ENCODE measurements at places on chromosomes 7 and 10. TPM values are rescaled to one million over a fixed set of nuclear protein-coding genes. Genes with fewer than 3 reads are reported as not detected.

DYNC1I1 gene
- 1.3 TPM for total RNA-seq

LRRC4 gene
- 12.8 TPM for total RNA-seq

TMEM176B gene
- 69.4 TPM for total RNA-seq

ADAM12 gene
- 0.92 TPM for total RNA-seq

MYO3A gene
- total RNA-seq: 0.44 TPM

TMEM184A gene
- total RNA-seq: 4.3 TPM

URGCP gene
- total RNA-seq: 26.1 TPM

TM9SF3 gene
- total RNA-seq: 112 TPM

NEUROD6 gene
- not detected for total RNA-seq

MRC1 gene
- 529 TPM for total RNA-seq

DNA sequence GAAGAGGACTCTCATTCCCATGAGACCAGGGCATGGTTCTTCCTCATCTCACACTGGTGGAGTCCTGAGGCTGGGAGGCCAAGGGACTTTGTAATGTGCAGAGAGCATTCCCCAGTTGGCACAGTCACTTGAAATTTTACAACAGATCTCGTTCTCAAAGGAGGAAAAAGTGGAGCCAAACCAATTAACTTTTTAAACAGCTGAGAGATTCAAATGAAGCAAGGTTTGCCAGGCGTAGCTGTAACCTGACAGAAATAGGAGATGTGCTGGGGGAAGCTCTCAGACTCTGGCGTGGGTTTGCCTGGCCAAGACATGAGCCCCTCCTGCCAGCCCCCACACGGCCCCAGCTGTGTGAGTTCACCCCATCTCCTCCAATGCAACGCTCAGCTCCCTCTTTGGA is 12.0 kb upstream of the CPXM2 start:
- no peak overlapping the region for H3K4me3 ChIP-seq
- no peak for DNase-seq
- H3K36me3 ChIP-seq: no peaks in the 10 kb centered on the region
- H3K27me3 ChIP-seq: peaks cover 7% of the 10 kb centered on the region

DNA sequence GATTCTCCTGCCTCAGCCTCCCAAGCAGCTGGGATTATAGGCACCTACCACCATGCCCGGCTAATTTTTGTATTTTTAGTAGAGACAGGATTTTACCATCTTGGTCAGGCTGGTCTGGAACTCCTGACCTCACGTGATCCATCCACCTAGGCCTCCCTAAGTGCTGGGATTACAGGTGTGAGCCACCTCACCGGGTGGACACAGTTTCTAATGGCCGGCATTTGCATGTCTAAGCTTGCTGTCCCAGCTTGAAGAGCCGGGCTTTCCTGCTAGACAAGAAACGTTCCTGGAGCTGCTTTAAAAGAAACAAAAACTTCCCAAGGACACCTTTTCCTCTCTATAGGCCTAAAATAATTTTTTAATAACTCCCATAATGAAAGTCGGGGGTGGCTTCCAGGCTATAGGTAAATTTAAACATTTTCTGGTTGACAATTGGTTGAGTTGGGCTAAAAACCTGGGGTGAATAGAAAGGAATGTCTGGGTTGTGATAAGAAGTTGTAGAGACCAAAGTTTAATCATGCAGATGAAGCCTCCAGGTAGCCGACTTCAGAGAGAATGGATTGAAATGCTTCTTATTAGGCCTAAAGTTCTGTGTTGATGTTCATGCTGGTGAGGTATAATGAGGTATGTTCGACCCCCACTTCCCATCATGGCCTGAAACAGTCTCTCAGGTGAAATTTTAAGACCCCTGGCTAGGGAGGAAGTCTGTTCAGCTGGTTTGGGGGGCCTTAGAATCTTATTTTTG is 8.8 kb downstream of the ACADSB start:
- H3K36me3 ChIP-seq: no peaks in the 10 kb centered on the region
- H3K4me3 ChIP-seq: no peak overlapping the region
- peaks cover 9% of the 10 kb centered on the region for H3K4me1 ChIP-seq
- no peak overlapping the region for H3K27ac ChIP-seq
- H3K27me3 ChIP-seq: no peaks in the 10 kb centered on the region
- DNase-seq: no peak

GRCh38 chr7:95229301-95229700 is 95.0 kb downstream of the PON1 start:
- H3K27me3 ChIP-seq: no peaks in the 10 kb centered on the region
- H3K36me3 ChIP-seq: no peaks in the 10 kb centered on the region
- no peaks in the 10 kb centered on the region for H3K4me1 ChIP-seq
- no peak overlapping the region for H3K27ac ChIP-seq

GRCh38 chr7:28435732-28436378 is 23.5 kb downstream of the CREB5 start:
- H3K27ac ChIP-seq: no peak overlapping the region
- DNase-seq: no peak
- H3K4me1 ChIP-seq: no peaks in the 10 kb centered on the region
- no peak overlapping the region for H3K4me3 ChIP-seq
- no peaks in the 10 kb centered on the region for H3K36me3 ChIP-seq
- H3K27me3 ChIP-seq: no peaks in the 10 kb centered on the region

- no peaks in the 10 kb centered on the region for H3K27me3 ChIP-seq
- DNase-seq: no peak
- no peaks in the 10 kb centered on the region for H3K4me1 ChIP-seq
- H3K27ac ChIP-seq: no peak overlapping the region
- no peak overlapping the region for H3K4me3 ChIP-seq
- H3K36me3 ChIP-seq: no peaks in the 10 kb centered on the region
These were observed 233.1 kb downstream of the BMPER start for GRCh38 chr7:34138483-34138882.

DNA sequence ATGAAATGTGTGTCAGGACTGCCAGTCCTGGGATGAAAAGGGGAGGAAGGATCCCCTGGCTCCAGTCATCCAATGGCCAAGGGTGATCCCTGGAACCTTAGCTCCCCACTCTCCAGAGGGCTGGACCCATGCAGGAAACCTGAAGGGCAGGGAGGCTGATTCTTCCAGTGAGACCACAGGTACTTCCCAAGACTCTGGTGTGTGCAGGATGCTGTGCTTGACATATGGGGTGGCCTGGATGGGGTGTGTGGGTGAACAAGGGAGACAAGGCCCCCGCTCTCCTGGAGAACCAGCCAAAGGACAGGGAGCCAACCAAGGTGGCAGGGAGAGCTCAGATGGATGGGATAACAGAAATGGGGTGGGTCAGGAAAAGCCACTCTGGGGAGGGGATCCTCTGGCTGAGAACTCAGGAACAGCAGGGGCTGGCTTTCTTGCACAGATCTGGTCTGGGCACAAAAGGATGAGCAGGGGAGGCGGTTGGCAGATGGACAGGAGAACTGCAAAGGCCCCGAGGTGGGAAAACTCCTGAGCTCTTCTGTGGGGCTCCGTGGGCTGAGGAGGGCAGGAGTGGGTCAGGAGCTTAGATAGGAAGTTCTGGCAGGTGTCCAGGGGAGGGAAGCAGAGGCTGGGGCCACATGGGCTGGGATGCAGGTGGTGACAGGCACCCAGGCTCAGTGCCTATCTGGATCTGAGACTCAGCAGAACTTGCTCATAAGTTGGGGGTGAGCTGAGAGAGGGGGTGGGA is 100.6 kb downstream of the ARHGAP22 start:
- H3K4me3 ChIP-seq: no peak overlapping the region
- H3K27me3 ChIP-seq: no peaks in the 10 kb centered on the region
- no peaks in the 10 kb centered on the region for H3K36me3 ChIP-seq

DNA sequence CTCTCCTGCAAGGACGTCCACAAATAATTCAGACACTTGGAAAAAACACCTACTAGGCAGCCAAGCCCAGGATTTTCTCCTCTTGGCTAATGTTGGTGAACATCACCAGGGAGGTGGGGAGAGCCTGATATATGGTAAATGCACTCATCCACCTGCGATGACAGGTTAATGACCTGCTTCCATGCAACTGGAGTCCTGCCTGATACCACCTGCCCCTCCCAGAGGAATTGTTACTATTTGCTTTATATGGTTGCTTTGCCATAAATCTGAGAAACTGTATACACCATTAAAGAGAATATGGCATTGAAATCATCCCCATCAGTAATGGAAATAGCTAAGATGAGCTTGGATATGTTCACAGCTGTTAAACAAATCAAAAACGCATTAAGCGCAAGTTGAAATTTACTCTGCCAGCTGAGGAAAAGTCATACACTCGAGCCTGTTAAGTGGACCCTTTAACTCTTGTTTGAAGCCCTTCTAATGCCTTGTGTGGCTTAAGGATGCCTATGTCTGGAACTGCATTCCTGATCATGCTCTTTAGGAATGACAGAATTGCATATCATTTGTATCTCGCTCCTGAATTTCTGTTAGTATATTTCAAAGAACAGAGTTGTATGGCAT is 208.3 kb downstream of the PRPF18 start:
- no peak overlapping the region for H3K4me3 ChIP-seq

- no peak overlapping the region for H3K27ac ChIP-seq
- H3K4me3 ChIP-seq: no peak overlapping the region
- DNase-seq: no peak
These were observed 38.3 kb downstream of the C1QL3 start for GRCh38 chr10:16483241-16483917.

DNA sequence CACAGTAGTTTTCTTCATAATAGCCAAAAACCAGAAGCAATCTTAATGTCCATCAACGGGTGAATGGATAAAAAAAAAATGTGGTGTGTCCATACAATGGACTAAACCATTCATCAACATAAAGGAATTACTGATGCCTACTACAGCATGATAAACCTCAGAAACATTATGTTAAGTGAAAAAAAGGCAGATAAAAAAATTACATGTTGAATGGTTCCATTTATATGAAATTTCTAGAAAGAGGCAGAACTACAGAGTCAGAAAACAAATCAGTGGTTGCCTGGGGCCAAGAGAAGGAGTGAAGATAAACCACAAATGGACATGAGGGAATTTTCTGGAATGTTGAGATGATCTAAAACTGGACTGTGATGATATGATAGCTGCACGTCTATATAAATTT is 74.5 kb upstream of the CAPZA2 start:
- H3K4me1 ChIP-seq: peaks cover 9% of the 10 kb centered on the region
- H3K36me3 ChIP-seq: peaks cover 6% of the 10 kb centered on the region
- no peaks in the 10 kb centered on the region for H3K27me3 ChIP-seq
- no peak for DNase-seq
- H3K4me3 ChIP-seq: no peak overlapping the region
- no peak overlapping the region for H3K27ac ChIP-seq

DNA sequence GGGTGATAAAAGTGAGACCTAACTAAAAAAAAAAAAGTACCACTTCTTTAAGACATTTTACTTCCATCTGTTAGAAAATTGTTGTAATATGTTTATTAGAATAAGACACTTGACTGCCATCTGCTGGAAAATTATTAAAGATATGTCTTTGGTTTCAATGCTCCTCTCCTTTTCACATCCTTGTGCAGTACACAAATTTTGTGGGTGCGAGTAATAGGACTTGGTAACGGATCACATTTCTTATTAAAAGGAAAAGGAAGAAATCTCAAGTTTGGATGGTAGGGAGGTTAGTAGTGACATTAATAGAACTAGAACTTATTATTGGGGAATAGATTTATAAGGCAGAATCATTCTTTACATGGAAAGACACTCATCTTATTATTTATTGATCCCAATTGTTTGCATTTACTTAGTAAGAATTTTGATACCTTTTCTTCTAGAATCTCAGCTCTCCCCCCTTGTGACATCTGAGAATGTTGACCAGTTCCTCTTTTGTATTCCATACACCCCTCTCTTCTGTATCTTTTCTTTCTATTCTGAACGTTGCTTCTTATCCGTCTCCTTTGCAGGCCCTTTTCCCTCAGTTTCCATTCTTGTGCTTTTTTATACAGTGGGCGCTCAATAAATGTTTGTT is 43.0 kb upstream of the RPA3 start:
- H3K36me3 ChIP-seq: no peaks in the 10 kb centered on the region
- no peaks in the 10 kb centered on the region for H3K27me3 ChIP-seq
- H3K4me3 ChIP-seq: peak overlapping the region; percentile 55

DNA sequence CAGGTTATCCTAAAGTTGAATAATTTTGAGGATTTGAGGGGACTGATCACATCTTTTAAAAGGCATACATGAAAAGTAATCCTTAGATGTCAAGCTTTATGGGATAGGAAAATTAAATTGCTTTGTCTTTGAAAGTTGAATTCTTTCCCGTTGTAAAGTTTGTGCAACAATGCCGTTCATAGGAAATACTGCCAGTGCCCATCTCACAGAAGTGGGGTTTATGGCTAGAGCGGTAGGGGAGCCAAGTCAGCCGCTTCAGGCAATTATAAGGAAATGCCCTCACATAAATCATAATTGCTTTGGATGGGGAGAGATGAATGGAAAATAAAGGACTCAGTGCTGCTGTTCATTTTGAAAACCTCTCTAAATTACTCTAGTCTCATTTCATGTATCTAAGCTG is 18.1 kb downstream of the CDC123 start:
- no peak overlapping the region for H3K4me3 ChIP-seq
- peaks cover 75% of the 10 kb centered on the region for H3K36me3 ChIP-seq
- H3K27me3 ChIP-seq: no peaks in the 10 kb centered on the region
- H3K4me1 ChIP-seq: no peaks in the 10 kb centered on the region
- H3K27ac ChIP-seq: no peak overlapping the region

- no peak overlapping the region for H3K4me3 ChIP-seq
- no peak overlapping the region for H3K27ac ChIP-seq
- DNase-seq: no peak
- no peaks in the 10 kb centered on the region for H3K27me3 ChIP-seq
These were observed 266.0 kb downstream of the RNLS start for GRCh38 chr10:88317099-88317498.

- no peaks in the 10 kb centered on the region for H3K4me1 ChIP-seq
- peaks cover 23% of the 10 kb centered on the region for H3K36me3 ChIP-seq
- DNase-seq: no peak
- no peak overlapping the region for H3K27ac ChIP-seq
These were observed 9.4 kb downstream of the CLDN12 start for GRCh38 chr7:90412458-90413184.

- no peaks in the 10 kb centered on the region for H3K36me3 ChIP-seq
- no peak for DNase-seq
- H3K4me3 ChIP-seq: no peak overlapping the region
- H3K27ac ChIP-seq: no peak overlapping the region
- no peaks in the 10 kb centered on the region for H3K4me1 ChIP-seq
- no peaks in the 10 kb centered on the region for H3K27me3 ChIP-seq
These were observed 79.7 kb downstream of the GNAT3 start for GRCh38 chr7:80432166-80432565.

DNA sequence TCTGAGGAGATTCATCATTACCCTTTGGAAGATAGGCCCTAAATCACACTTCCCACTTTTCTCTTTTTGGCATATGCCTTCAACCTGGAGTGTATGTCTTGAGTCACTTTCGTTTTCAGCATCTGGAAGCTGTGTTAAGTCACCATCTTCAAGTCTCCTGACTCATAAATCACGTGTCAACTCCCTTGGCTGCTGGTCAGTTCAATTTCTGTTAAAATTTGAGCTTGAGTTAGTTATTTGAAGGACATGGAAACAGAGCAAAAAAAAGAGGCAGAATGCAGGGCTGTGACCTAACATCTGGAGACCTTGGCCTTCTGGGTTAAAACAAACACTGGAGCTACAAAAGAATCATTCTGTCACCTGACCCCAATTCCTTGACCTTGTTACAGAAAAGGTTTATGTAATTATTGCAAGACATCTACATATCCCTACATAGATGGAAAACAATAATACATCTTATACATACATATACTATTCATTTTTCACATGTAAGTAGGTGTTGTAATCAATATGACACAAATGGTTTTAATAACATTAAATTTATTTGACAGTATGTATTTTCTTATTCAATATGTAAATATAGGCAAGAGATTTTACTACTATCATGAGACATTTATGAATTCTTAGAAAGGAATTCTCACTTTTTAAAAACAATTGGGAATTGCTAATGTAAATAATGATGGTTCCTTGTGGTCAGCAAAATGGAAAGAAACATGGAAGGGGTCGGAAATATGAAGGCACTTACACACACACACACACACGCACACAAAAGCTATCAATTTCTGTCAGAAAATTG is 169.7 kb upstream of the PHYHIPL start:
- H3K4me1 ChIP-seq: no peaks in the 10 kb centered on the region
- H3K4me3 ChIP-seq: no peak overlapping the region
- no peak for DNase-seq
- H3K36me3 ChIP-seq: no peaks in the 10 kb centered on the region
